ENCODE measurements at places on chromosomes 6 and 20.

GRCh38 chr6:52562911-52563310 lies 13.9 kb downstream of the TRAM2 start:
- DNase-seq = no peak

DNA sequence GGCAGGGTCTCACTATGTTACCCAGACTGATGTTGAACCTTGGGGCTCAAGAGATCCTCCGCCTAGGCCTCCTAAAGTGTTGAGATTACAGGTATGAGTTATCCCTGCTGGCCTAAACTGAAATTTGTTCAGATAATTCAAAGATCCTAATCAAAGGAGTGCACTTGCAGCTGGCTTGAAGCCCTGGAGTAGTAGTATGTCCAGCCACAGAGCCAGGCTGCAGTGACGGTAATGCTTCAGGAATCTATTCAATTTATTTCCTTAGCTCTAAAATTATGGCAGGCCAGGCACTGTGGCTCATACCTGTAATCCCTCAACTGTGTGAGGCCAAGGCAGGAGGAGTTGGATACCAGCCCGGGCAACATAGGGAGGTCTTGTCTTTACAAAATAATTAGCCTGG lies 1.4 kb upstream of the DDX43 start:
- DNase-seq = no peak

- no peak for DNase-seq
Observed at GRCh38 chr6:15250187-15251168, 4.6 kb downstream of the JARID2 start.

DNA sequence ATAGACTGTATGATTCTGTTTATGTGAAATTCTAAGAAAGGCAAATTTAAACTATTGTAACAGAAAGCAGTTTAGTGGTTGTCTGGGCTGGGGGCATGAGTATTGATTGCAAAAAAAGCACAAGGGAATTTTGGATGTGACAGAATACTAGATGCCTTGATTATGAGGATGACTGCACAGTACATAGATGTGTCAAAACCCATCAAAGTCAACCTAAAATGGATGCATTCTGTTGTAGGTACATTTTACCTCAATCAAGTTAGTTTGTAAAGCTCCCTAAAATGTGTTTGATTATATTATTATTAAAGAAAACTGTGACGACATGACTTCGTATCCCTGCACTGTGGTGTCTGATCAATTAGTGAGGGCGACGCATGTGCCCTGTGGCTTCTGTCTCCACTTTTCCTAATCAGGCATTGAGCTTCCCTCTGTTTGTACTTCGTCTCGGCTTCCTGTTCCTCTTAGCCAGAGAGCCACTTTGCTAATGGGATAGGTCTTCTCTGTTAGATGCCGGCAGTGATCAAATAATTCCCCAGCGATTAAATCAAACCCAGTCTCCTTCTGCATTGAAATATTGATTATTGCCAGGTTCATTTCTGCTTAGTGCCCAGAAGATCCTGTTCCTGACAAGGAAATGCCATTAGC lies 118.3 kb upstream of the GGTLC1 start:
- no peak for DNase-seq

- no peak for DNase-seq
Observed at GRCh38 chr20:19313342-19314069, 101.1 kb downstream of the SLC24A3 start.

DNA sequence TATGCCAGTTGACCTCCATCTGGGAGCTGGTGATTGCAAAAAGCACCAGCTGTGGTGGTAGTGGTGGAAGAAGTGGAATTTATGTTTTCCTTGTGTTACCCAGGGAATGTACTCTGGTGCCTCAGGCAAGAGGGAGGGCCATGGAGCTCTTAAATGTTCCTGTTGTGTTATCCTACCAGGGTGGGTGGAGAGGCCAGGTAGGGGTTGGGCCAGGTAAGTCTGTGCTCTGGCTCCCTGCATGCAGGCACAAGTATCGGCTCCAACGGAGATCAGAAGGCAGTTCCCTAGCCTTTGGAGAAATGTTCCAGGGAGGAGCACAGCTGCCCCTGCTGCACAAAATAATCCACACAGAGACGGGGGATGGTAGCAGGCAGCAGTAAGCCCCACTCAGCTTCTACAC lies 419.3 kb upstream of the EYS start:
- DNase-seq = no peak
